ENCODE measurements at places on chromosomes 1 and 21. TPM values are rescaled to one million over a fixed set of nuclear protein-coding genes. Genes with fewer than 3 reads are reported as not detected.

The LYPD8 gene
- not detected for total RNA-seq

- peaks cover 4% of the 10 kb centered on the region for H3K27me3 ChIP-seq
- H3K4me1 ChIP-seq: peaks cover 22% of the 10 kb centered on the region
- no peak for ATAC-seq
- peak overlapping the region; percentile 82 for H3K27ac ChIP-seq
- H3K36me3 ChIP-seq: peaks cover 6% of the 10 kb centered on the region
Observed at GRCh38 chr1:212565079-212565478, 43.5 kb upstream of the ATF3 start.

The C2CD4D gene
- total RNA-seq: 3.9 TPM

The RNPC3 gene
- total RNA-seq: 27.2 TPM

DNA sequence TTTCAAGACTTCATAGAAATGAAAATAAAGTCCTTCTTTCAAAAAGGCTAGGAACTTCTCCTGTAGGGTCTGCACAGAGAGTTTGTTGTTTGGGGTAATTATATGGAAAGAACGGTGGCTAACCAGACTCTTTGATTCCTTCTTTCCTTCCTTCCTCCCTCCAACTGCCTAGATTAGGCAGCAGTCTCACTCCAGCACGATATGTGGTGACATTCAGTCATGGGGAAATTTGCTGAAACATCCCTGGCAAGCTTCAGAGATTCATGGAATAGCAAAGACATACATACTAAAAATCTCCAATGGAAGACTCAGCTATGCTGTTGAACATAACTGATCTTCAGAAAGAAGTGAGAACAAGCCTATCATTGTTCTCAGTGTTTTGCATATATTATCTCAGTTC, 4.3 kb downstream of the NTMT2 start:
- no peaks in the 10 kb centered on the region for H3K36me3 ChIP-seq
- peaks cover 4% of the 10 kb centered on the region for H3K4me1 ChIP-seq
- no peak overlapping the region for H3K27ac ChIP-seq
- H3K27me3 ChIP-seq: peaks cover 5% of the 10 kb centered on the region

DNA sequence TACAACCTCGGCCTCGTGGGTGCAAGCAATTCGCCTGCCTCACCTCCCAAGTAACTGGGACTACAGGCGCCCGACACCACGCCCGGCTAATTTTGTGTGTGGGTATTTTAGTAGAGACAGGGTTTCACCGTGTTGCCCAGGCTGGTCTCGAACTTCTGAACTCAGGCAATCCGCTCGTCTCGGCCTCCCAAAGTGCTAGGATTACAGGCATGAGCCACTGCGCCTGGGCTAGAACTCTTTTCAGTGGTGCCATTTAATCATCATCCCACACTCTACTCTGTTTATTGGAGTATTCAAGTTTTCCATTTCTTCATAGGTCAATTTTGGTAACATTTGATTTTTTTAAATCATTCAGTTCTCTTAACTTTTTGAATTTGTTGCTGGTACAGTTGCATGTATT, 101.3 kb downstream of the DHRS3 start:
- ATAC-seq: no peak
- peaks cover 36% of the 10 kb centered on the region for H3K4me1 ChIP-seq
- H3K36me3 ChIP-seq: peaks cover 9% of the 10 kb centered on the region

The ACTL8 gene
- 0.28 TPM for total RNA-seq

GRCh38 chr21:28344985-28345384, 647.7 kb downstream of the LTN1 start:
- H3K4me3 ChIP-seq: no peak overlapping the region
- no peak for ATAC-seq
- H3K27ac ChIP-seq: no peak overlapping the region
- peaks cover 2% of the 10 kb centered on the region for H3K27me3 ChIP-seq
- H3K4me1 ChIP-seq: no peaks in the 10 kb centered on the region

The NBL1 gene
- total RNA-seq: 15.0 TPM

DNA sequence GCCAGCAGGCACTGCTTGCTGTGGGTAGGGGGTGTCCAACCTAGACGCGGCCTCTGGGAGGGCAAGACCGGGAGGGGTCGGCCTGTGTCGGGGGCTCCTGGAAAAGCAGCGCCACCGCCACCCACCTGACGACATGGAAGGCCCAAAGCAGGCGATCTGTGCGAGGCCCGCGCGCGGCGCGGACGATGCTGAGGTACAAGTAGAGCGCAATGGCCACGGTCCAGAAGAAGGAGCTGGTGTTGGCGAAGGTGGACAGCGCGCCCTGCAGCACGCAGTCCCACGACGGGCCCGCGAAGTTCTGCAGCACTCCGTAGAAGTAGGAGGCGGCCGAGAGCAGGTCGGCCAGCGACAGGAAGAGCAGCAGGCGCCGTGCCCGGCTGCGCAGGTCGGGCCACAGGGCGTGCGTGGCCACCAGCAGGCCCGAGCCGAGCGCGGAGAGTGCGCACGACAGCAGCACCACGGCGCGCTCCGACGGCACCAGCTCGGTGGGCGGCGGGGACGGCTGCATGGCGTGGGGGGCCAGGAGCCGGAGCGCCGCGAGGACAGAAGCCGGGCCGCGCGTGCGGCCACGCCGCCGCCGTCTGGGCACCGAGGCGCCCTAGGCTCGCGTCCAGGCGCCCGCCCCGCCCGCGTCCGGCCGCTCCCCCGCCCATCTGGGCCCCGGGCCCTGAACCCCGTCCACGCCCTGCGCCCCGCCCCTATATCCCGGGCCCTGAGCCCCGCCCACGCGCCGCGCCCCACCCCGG, at the start of gene GPR157:
Gene GPR157, minus strand, starts transcription at position 583 of the 746 bp plus-strand sequence. Its CDS starts 75 bp downstream, at position 508.
- no peaks in the 10 kb centered on the region for H3K27me3 ChIP-seq
- peak within 1 kb of the TSS; percentile 84 for H3K4me3 ChIP-seq
- H3K36me3 ChIP-seq: no peaks in the 10 kb centered on the region
- H3K4me1 ChIP-seq: no peaks in the 10 kb centered on the region
- peak within 1 kb of the TSS; percentile 82 for H3K27ac ChIP-seq

- H3K36me3 ChIP-seq: peaks cover 36% of the 10 kb centered on the region
- peaks cover 27% of the 10 kb centered on the region for H3K4me1 ChIP-seq
- H3K4me3 ChIP-seq: peak overlapping the region; percentile 94
- no peaks in the 10 kb centered on the region for H3K27me3 ChIP-seq
- ATAC-seq: peak; percentile 34
- H3K27ac ChIP-seq: peak overlapping the region; percentile 89
Observed at GRCh38 chr21:37257511-37257966, 9.6 kb downstream of the VPS26C start.

- ATAC-seq: peak; percentile 17
- peak overlapping the region; percentile 87 for H3K4me3 ChIP-seq
- no peaks in the 10 kb centered on the region for H3K27me3 ChIP-seq
- H3K4me1 ChIP-seq: peaks cover 54% of the 10 kb centered on the region
- peaks cover 92% of the 10 kb centered on the region for H3K36me3 ChIP-seq
Observed at GRCh38 chr1:156124557-156125483, 10.3 kb downstream of the LMNA start.

DNA sequence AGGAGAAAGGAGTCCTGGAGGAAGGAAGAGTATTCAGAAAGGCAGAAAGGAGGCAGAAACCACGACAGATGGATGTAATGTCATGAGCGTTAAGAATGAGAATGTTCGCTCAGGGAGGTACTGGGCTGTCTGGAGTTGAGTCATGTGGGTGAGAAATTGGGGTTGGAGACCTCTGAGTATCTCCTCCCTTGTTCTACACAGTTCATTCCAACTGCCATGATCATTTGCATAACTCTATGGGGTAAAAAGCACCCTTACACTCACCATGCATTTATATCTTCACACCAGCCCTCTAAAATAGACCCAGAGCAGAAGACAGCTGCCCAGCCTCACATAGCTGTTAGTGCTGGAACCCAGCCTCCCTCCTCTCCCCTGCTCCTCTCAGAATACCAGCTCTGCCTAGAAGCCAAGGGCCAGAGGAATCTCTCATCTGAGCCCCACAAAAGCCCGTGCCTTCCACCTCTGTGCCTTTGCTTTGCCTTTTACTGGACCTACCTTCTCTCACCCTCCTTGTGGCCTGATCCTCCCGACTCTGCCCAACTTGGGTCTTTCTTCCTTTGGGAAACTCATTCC, 85.2 kb downstream of the BEND5 start:
- H3K4me3 ChIP-seq: no peak overlapping the region
- no peaks in the 10 kb centered on the region for H3K4me1 ChIP-seq
- H3K27ac ChIP-seq: no peak overlapping the region
- peaks cover 10% of the 10 kb centered on the region for H3K27me3 ChIP-seq
- ATAC-seq: no peak

- H3K27ac ChIP-seq: peak overlapping the region; percentile 30
- H3K36me3 ChIP-seq: peaks cover 10% of the 10 kb centered on the region
- H3K27me3 ChIP-seq: no peaks in the 10 kb centered on the region
- no peak overlapping the region for H3K4me3 ChIP-seq
- no peak for ATAC-seq
- H3K4me1 ChIP-seq: peaks cover 7% of the 10 kb centered on the region
Observed at GRCh38 chr1:228161866-228162265, 3.7 kb upstream of the IBA57 start.

DNA sequence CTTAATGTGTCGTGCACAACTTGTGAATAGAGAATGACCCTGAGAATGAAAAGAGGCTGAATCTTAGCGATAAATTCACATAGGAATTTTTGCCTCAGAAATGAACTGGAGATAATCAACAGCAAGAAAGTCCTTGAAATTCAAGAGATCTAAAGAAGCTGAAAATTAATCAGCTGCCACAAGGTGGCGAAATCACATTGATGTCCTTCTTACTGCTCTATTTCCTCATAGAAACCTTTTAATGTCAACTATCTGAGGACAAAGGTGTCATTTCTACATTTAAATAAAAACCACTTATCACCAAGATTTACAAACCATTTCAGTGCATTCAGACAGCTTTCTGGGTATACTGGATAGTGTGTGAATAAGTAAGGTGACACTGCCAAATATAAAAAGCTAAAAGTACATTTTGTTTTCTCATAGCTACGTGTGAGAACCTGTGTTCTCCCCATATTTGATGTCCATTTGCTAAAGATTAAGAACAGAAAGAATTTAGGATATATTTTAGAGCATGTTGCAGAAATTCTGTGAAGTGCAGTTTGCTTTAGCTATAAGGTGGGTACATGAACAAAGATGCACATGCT, 485.3 kb upstream of the PTBP2 start:
- no peak for ATAC-seq
- no peaks in the 10 kb centered on the region for H3K4me1 ChIP-seq
- H3K36me3 ChIP-seq: no peaks in the 10 kb centered on the region
- no peak overlapping the region for H3K27ac ChIP-seq

The TSPEAR gene
- total RNA-seq: not detected

GRCh38 chr21:34510148-34511142, 1.6 kb downstream of the KCNE1 start:
- ATAC-seq: peak; percentile 70
- H3K27me3 ChIP-seq: peaks cover 10% of the 10 kb centered on the region
- H3K36me3 ChIP-seq: no peaks in the 10 kb centered on the region
- H3K4me1 ChIP-seq: no peaks in the 10 kb centered on the region

DNA sequence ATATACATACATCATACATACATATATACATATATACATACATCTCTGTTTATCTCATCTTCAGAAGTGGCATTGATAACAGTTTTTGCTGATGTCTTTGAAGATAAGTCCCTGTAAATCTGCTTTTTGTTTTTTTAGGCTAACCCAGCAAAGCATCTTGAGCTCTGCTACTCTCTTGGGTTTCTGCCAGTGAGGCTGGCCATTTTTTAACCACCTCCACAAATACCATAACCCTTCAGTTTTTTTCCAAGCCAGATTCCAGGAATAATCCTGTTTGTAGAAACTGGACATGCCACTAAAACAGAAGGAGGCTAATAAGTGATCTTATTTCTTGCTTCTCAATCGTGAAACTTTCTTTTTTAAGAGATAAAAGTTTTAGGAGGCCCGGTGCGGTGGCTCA, 21.6 kb downstream of the SDHC start:
- ATAC-seq: no peak
- peaks cover 98% of the 10 kb centered on the region for H3K36me3 ChIP-seq
- no peak overlapping the region for H3K27ac ChIP-seq
- no peak overlapping the region for H3K4me3 ChIP-seq

GRCh38 chr1:47562147-47562546, 124.3 kb downstream of the FOXD2 start:
- no peak overlapping the region for H3K27ac ChIP-seq
- no peaks in the 10 kb centered on the region for H3K36me3 ChIP-seq
- H3K4me1 ChIP-seq: no peaks in the 10 kb centered on the region
- peaks cover 12% of the 10 kb centered on the region for H3K27me3 ChIP-seq
- no peak overlapping the region for H3K4me3 ChIP-seq

The KIF26B gene
- total RNA-seq: not detected

- no peaks in the 10 kb centered on the region for H3K27me3 ChIP-seq
- H3K4me1 ChIP-seq: peaks cover 27% of the 10 kb centered on the region
- H3K36me3 ChIP-seq: peaks cover 50% of the 10 kb centered on the region
Observed at GRCh38 chr21:17818186-17819113, 706 bp downstream of the C21orf91 start.

DNA sequence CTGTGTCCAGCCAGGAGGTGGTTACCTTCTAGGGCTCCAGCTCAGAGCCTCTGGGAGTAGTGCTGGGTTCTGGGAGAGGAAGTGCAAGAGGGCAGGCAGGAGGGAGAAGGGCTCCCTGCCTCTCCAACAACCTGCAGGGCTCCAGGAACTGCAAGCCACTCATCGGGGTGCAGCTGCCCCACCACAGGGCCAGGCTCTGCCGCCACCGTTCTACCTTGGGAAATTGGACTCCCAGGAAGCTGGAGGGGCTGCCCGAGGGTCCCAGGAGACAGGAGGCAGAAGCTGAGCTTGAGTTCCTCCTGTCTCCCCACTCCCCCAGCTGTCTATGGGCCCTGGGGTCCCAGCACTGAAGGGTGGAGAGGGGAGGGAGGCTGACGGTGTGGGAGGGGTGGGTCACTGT, 7.4 kb upstream of the PRDM16 start:
- no peaks in the 10 kb centered on the region for H3K36me3 ChIP-seq
- H3K27ac ChIP-seq: no peak overlapping the region

The RO60 gene
- 76.3 TPM for total RNA-seq

DNA sequence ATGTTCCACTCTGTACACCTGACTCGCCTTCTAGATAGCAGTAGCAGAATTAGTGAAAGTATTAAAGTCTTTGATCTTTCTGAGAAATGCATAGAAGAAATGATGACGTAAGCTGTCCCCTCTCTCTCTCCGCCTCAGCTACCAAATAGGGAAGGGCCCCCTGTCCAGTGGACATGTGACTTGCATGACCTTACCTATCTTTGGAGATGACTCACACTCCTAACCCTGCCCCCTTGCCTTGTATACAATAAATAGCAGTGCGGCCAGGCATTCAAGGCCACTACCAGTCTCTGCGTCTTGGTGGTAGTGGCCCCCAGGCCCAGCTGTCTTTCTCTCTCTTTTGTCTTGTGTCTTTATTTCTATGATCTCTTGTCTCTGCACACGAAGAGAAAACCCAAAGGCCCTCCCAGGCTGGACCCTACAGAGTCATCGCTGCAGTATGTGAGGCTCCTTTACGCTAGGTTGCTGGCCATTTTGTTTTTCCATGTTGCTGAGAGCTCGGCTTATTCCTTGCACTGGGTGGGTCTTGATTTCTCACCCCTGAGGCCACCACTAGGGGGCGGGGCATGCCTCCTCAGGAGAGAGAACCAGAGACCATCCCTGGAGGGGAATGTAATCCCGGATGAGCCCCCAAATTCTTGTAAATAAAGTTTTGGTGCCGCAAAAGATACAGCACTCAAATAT, 16.0 kb upstream of the ZBTB8B start:
- H3K27me3 ChIP-seq: peaks cover 19% of the 10 kb centered on the region
- H3K36me3 ChIP-seq: no peaks in the 10 kb centered on the region
- H3K27ac ChIP-seq: no peak overlapping the region

- H3K36me3 ChIP-seq: no peaks in the 10 kb centered on the region
- no peaks in the 10 kb centered on the region for H3K4me1 ChIP-seq
- H3K4me3 ChIP-seq: no peak overlapping the region
- H3K27ac ChIP-seq: no peak overlapping the region
- H3K27me3 ChIP-seq: no peaks in the 10 kb centered on the region
- ATAC-seq: no peak
Observed at GRCh38 chr21:44982558-44983250, 42.9 kb downstream of the SLX9 start.

All from activated T-helper 17 cell treated with anti-CD3 and anti-CD28 coated beads, Interleukin-2, amount 50 U/mL, for 72 hours (primary cell).